ENCODE measurements at places on chromosomes 11 and 22. TPM values are rescaled to one million over a fixed set of nuclear protein-coding genes. Genes with fewer than 3 reads are reported as not detected.

DNA sequence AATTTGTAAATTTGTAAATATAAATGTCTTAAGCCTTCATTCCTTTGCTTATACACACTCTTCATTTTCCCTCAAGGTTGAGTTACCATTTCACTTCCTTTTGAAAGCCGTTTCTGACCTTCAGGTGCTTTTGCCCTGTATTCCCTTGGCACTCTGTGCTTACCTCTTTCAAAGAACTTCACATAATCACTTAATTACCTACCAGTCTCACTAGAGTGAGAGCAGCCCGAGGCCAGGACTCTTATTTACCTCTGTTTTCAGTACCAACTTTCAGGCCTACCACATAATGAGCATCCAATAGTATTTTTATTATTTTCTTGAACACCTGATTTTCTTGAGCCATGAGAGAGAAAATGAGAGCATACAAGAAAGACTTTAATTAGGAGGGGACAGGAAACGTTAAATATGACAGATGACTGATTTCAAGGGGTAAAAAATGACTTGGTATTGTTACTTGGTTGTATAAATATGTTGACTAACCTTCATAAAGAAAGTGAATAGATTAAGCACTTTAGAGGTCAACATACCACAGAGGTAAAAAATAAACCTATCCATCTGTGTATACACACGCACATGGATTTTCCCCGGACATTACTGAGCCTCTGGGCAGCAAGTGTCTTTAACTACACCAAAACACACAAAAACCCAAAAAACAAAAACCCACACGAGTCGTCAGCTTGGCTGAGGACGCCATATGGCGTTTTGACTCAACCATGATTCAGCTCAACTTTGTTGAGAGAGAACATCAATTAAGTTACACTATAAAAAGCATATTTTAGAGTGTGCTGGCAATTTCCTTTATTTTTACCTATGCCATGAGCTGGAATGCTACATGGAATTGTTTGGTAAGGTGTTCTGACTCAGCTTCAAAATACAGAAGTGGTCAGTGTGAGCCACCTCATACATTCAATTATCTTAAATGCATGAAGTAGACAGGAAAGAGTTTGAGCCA lies 7.6 kb downstream of the ATXN10 start:
- DNase-seq, result no peak

DNA sequence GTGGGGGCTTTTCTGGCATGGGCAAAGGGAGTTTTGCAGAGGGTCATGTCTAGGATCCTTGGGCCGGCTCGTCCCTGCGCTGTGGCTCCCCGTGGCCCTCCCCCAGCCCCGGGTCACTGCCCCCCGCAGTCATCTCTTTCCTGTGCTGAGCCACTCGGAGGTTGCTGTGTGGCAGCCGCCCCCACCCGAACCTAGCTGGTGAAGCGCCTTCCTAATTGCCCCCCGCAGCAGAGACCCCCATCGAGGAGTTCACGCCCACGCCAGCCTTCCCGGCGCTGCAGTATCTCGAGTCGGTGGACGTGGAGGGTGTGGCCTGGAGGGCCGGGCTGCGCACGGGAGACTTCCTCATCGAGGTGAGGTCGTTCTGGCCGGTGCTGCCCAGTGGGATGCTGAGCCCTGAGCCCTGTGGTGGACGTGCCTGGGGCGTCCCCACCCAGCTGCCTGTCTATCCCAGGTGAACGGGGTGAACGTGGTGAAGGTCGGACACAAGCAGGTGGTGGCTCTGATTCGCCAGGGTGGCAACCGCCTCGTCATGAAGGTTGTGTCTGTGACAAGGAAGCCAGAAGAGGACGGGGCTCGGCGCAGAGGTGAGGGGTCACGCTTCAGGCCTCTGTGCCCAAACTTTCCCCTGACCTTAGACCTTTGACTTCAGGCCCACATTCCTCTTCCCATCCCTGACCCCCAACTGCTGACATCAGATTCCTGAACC lies 32.0 kb downstream of the SHANK3 start:
- DNase-seq, result no peak

DNA sequence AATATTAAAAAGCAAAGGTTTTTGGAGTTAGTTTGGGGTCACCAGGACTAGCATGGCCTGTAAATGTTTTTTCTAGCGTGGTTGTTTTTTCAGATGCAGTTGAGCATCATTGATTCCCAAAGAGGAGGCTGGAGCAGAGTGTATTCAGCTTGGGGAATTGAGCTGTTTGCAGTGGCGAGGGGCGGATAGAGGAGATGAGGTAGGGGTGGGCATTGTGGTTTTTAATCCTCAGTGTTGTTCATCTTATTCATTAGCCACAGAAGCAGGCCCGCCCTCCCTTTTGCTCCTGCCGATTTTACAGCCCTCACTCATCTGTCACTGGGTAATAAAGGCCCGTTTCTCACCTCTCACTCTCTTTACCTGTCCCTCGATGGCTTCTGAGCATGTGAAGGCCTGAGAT lies 51.4 kb downstream of the NF2 start:
- DNase-seq, result no peak

DNA sequence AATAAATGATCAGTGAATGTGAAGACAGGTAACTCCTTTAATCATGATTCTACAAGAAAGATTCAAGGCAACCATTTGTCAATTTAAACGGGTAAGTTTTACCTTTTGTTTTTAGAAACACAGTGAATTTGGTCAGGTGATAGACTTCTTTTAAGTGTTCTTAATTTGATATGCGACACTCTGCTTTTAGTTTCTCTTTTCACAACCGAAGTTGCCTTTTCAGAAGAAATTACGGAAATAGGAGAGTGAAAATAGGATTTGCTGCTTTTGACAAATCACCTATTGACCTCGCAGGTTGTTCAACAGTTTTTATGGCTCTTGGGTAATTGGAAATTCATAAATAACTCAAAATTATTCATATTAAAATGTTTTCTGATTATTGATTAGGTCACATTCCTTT lies 142.1 kb downstream of the CNTN5 start:
- DNase-seq, result no peak

DNA sequence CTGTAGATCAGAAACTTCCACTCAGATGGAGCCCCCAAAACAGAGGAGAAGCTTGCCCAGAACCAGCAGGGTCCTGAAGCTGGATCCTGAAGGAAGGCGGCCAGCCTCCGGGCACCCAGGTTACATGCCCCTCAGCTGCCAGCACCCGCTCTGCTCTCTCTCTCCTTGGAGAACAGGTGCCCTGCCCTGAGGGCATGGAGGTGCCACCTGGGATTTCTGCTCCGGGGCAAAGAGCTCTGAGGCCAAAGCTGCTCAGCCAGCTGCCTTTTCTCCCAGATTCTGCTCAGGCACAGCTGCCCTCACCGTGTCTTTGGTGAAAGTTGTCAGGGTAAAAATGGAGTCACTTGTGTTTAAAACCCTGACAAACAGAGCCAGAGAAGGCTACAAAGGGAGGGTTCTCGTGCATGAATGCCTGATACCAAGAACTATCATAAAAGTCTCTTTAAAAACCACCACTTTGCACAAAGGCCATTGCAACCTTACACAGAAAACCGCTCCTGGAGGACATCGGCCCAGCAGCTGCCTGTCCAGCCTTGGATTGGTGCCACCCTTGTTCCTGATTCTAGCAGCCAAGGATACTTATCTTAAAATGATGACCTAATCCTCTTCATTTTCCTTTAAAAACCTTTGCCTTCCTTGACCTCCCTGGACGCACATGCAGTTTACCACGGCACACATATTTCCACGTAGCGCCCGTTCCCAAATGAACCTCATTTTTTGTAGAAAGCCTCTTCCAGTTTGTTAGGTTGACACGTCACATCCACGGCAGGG lies 140.0 kb downstream of the CACNA1I start:
- no peak for DNase-seq

DNA sequence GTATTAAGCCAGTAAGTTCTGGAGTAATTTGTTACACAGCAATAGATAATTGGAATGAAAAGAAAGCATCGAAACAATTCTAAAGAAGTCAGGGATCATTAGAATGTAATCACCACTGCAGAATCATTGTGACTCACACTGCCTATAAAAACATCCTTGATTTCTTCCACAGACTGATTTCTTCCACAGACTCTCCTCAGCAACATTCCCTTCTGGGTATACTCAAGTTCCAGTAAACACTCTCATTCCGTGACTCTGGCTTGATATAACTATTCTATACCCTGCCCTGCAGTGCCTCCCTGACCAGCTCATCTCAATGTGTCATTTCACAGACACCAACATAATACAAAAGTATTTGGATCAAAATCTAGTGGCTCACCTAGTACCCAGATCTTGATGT lies 120.5 kb downstream of the BBOX1 start:
- DNase-seq, result no peak

DNA sequence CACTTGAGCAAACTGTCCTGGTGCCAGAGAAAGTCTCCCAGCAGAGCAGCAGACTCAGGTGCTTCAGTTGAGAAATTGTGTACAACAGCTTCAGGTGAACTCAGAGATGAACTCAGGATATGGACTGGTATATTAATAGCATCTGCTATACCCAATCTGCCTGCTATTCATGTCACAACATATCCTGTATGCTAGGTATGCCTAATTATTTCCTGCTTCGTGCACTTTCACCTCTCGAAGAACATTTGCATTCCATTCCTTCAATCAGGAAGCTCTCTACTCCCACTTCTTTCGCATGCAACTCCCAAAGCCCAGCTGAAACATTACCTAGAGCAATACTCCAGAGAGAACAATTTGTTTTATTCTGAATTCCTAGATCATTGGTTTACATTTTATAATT lies 207.7 kb downstream of the KCNA4 start:
- no peak for DNase-seq

GRCh38 chr22:36386351-36386899 lies 1.3 kb downstream of the MYH9 start:
- peak; percentile 59 for DNase-seq

- no peak for DNase-seq
These were observed 108.1 kb downstream of the KIAA1671 start for GRCh38 chr22:25060522-25061071.

- no peak for DNase-seq
These were observed 451.2 kb downstream of the INSC start for GRCh38 chr11:15565880-15566279.

GRCh38 chr11:44219830-44220796 lies 89.8 kb downstream of the ALX4 start:
- DNase-seq, result no peak

DNA sequence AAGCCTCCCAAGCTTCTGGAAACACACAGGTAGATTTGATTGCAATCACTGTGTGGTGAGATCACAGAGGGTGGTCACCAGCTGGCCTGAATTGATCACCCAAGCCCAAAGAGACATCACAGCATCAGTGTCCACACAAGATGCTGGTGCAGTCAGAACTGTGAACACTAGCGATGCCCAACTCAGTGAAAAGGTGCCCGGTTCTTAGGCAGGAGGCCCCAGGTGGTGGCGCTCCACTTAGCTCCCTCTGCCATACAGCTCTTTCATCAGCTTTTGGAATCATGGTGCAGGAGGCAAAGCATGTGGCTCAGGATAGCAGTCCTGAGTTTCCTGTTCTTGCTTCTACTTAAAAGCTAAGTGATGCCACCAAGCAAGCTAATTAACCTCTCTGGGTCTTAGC lies 11.1 kb downstream of the DGCR2 start:
- no peak for DNase-seq

GRCh38 chr11:112241486-112241885 lies 15.3 kb downstream of the PTS start:
- no peak for DNase-seq

GRCh38 chr11:81380395-81380794 lies 1353.3 kb downstream of the FAM181B start:
- DNase-seq, result no peak

GRCh38 chr11:12822392-12823022 lies 148.3 kb downstream of the TEAD1 start:
- DNase-seq, result no peak

Gene TTC36
- total RNA-seq, result 5.8 TPM

Gene MUC2
- 817 TPM for total RNA-seq

Gene TMEM86A
- total RNA-seq, result 4.4 TPM

Gene LRRC74B
- total RNA-seq, result not detected

Gene TXNRD2
- 25.5 TPM for total RNA-seq

Gene OR52H1
- total RNA-seq, result not detected

Measured in Peyer's patch (tissue), 4 donors.